ENCODE measurements at places on chromosomes 11 and 22.

DNA sequence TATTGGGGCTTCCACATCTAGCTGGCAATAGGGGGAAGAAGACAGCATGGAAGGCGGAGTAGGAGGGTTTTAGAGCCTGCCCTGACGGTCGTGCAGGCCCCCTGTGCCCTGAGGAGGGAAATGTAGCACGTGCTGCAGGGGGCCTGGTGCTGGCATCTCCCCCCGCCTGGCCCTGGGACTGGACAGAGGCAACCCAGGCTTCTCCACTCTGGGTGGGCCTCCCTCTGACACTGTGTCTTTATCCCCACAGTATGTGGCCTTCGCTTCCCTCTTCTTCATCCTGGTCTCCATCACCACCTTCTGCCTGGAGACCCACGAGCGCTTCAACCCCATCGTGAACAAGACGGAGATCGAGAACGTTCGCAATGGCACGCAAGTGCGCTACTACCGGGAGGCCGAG is 36.8 kb downstream of the KCNC1 start:
- H3K27ac ChIP-seq = no peak overlapping the region
- H3K36me3 ChIP-seq = no peaks in the 10 kb centered on the region
- no peaks in the 10 kb centered on the region for H3K4me1 ChIP-seq
- no peak overlapping the region for H3K4me3 ChIP-seq

DNA sequence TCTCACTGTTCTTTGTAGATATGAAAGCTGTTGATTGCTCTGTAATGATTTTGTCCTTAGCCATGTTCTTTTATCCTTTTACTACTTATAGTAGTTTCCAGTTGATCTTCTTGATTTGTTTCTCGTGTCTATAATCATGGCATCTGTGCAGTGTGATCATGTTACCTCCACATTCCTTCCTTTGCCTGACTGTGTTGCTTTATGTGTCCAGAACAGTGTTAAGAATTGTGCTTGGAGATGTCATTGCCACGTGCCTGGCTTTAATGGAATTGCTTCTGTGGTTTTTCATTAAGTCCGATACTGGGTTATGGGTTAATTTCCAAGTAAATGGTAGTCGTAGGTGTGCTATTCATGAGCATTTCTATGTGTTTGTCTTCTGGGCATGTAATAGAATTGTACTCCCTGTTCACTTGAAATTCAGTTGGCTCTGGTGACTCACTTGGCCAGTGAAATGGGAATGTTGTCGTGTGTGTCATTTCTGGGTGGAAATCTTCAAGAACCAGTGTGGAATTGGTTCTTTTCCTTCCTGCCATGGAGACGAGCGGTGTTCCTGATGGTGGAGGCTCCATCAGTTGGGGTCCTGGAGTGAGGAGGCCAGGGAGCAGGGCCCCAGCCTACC is 6.8 kb downstream of the GTSE1 start:
- H3K4me1 ChIP-seq = peaks cover 38% of the 10 kb centered on the region
- peak overlapping the region; percentile 52 for H3K27ac ChIP-seq
- no peaks in the 10 kb centered on the region for H3K36me3 ChIP-seq
- H3K27me3 ChIP-seq = no peaks in the 10 kb centered on the region
- no peak overlapping the region for H3K4me3 ChIP-seq

- H3K27ac ChIP-seq = no peak overlapping the region
- H3K4me1 ChIP-seq = peaks cover 65% of the 10 kb centered on the region
- no peak for DNase-seq
- H3K4me3 ChIP-seq = no peak overlapping the region
- H3K27me3 ChIP-seq = no peaks in the 10 kb centered on the region
These were observed 15.9 kb downstream of the PICALM start for GRCh38 chr11:86052693-86053641.

GRCh38 chr22:47147572-47147971 is 385.1 kb downstream of the TBC1D22A start:
- DNase-seq = no peak
- no peaks in the 10 kb centered on the region for H3K36me3 ChIP-seq
- peaks cover 7% of the 10 kb centered on the region for H3K4me1 ChIP-seq
- no peaks in the 10 kb centered on the region for H3K27me3 ChIP-seq
- H3K27ac ChIP-seq = no peak overlapping the region

- no peak overlapping the region for H3K4me3 ChIP-seq
- peaks cover 70% of the 10 kb centered on the region for H3K4me1 ChIP-seq
- H3K36me3 ChIP-seq = peaks cover 14% of the 10 kb centered on the region
- peak; percentile 56 for DNase-seq
- H3K27ac ChIP-seq = peak overlapping the region; percentile 67
- H3K27me3 ChIP-seq = no peaks in the 10 kb centered on the region
These were observed 44.1 kb upstream of the MN1 start for GRCh38 chr22:27845644-27846043.

GRCh38 chr11:84788220-84788619 is 838.9 kb downstream of the DLG2 start:
- peaks cover 3% of the 10 kb centered on the region for H3K27me3 ChIP-seq
- H3K27ac ChIP-seq = no peak overlapping the region
- no peaks in the 10 kb centered on the region for H3K4me1 ChIP-seq
- no peak for DNase-seq
- no peaks in the 10 kb centered on the region for H3K36me3 ChIP-seq

DNA sequence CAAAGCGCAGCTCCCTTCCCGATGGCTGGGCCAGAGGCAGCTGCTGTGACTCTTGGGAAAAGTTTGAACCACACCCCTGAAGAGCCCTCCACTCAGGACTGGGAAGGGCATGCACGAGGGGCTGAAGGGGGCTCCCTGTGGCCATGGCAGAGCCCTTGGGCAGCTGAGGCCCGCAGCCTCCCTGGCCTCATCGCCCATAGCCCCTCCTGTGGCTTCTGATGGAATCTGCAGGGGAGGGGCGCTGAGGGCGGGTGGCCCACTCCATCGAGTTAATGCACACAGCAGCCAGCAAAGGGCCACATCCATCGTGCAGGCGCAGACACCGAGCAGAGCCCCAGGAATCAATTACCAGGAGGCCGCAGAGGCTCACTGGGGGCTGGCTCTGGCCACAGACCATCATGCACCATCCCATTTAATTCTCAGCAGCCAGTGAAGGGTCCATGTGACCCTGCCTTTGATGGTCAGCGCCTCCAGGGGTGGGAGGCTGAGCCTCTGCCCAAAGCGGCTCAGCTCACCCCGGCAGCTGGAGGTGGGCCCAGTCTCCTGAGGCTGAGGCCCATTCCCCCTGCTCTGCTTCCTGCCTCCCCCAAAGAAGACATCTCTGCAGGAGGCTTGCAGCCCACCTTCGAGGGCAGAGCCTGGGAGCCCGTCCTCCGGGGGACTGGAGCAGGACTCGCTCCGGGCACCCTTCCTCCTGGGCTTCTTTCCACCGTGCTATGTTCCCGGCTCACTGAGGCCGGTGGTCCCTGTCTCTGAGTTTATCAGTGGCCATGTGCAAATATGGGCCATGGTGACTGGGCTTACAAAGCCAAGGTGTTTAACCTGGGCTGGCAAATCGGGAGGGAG is 1410.2 kb downstream of the BRD1 start:
- H3K4me3 ChIP-seq = no peak overlapping the region
- H3K27me3 ChIP-seq = peaks cover 3% of the 10 kb centered on the region
- H3K27ac ChIP-seq = no peak overlapping the region
- DNase-seq = no peak
- peaks cover 2% of the 10 kb centered on the region for H3K4me1 ChIP-seq
- H3K36me3 ChIP-seq = no peaks in the 10 kb centered on the region

GRCh38 chr22:19799322-19800190 is 39.0 kb downstream of the TBX1 start:
- H3K4me1 ChIP-seq = peaks cover 25% of the 10 kb centered on the region
- DNase-seq = peak; percentile 93
- no peak overlapping the region for H3K27ac ChIP-seq
- H3K36me3 ChIP-seq = peaks cover 2% of the 10 kb centered on the region

- DNase-seq = no peak
- no peaks in the 10 kb centered on the region for H3K36me3 ChIP-seq
- H3K4me3 ChIP-seq = no peak overlapping the region
- peaks cover 50% of the 10 kb centered on the region for H3K27me3 ChIP-seq
- H3K4me1 ChIP-seq = no peaks in the 10 kb centered on the region
These were observed 114.9 kb upstream of the ALX4 start for GRCh38 chr11:44424841-44425240.

GRCh38 chr22:19081351-19081750 is 40.9 kb downstream of the DGCR2 start:
- no peak overlapping the region for H3K4me3 ChIP-seq
- H3K27me3 ChIP-seq = no peaks in the 10 kb centered on the region
- H3K4me1 ChIP-seq = peaks cover 16% of the 10 kb centered on the region
- H3K36me3 ChIP-seq = peaks cover 11% of the 10 kb centered on the region
- no peak overlapping the region for H3K27ac ChIP-seq

DNA sequence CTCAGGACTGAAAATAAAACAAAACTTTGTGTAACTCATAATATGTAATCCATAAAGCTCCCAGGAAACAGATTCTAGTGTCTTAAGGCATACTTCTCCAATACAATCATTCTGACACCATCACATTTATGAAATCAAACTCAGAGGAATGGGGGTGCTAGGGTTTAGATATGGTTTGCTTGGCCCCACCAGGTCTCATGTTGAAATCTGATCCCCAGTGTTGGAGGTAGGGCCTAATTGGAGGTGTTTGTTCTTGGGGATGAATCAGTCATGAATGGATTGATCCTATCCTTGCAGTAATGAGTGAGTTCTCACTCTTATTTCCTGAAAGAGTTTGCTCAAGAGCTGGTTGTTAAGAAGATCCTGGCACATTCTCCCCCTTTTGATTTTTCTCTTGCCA is 380.9 kb downstream of the ETS1 start:
- H3K36me3 ChIP-seq = no peaks in the 10 kb centered on the region
- H3K4me1 ChIP-seq = peaks cover 53% of the 10 kb centered on the region
- no peak overlapping the region for H3K4me3 ChIP-seq
- DNase-seq = no peak
- peak overlapping the region; percentile 88 for H3K27ac ChIP-seq
- H3K27me3 ChIP-seq = no peaks in the 10 kb centered on the region

GRCh38 chr11:8099291-8099899 is 18.4 kb downstream of the TUB start:
- H3K27me3 ChIP-seq = no peaks in the 10 kb centered on the region
- no peak overlapping the region for H3K4me3 ChIP-seq
- H3K4me1 ChIP-seq = no peaks in the 10 kb centered on the region
- H3K36me3 ChIP-seq = peaks cover 6% of the 10 kb centered on the region

DNA sequence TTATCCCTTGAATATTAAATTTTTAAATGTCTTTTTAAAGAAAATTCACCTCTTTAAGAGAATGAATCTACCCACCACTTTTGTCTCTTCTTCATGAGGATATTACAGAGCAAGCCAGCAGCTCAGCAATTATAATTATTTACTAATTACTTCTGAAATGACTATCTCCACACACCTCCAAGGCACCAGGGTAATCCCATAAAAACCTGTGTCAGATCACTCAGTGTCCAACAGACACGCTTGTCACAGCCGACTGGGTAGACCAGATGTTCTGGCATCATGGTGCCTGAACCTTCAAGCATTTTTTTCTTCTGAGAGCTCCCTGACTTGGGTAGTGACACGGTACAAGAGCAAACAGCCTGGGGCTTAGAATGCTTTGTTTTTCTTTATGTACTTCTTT is 61.4 kb downstream of the EFCAB6 start:
- H3K4me3 ChIP-seq = no peak overlapping the region
- no peaks in the 10 kb centered on the region for H3K36me3 ChIP-seq
- peaks cover 28% of the 10 kb centered on the region for H3K27me3 ChIP-seq
- no peaks in the 10 kb centered on the region for H3K4me1 ChIP-seq
- no peak overlapping the region for H3K27ac ChIP-seq
- no peak for DNase-seq

Data from osteocyte (in vitro differentiated cells).